T-helper 2 cell treated with Interferon-gamma antibody and Interleukin-4, amounts not matched to agents 5 μg/mL and 100 μg/mL, for 36 hours (primary cell): ENCODE measurements at places on chromosomes 4 and X.

DNA sequence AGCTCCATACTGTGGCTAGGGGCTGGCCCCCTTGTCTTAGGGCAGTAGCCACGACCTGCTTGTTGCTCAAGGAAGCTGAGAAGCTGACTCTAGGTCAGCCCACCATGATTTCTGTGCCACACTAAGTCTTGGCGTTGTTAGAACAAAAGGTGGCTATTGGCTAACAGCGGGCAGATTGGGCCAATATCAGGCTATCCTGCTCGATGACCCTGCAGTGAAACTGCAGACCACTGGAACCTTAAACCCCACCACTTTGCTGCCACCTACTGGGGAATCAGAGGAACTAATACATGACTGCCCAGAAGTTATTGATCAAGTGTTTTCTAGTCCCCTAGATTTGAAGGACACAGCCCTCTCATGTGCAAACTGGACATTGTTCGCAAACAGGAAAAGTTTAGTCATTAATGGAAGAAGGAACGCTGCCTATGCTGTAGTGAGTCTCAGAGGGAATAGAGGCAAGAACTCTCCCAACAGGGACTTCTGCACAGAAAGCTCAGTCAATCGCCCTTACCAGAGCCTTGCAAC is 17.0 kb upstream of the PAPSS1 start:
- no peak for DNase-seq

GRCh38 chr4:168735735-168736134 is 238.9 kb downstream of the PALLD start:
- no peak for DNase-seq

- DNase-seq, result peak; percentile 11
These were observed 4.5 kb upstream of the NKX1-1 start for GRCh38 chr4:1410491-1411325.

- no peak for DNase-seq
These were observed 53.8 kb downstream of the SPRY1 start for GRCh38 chr4:123450393-123450792.

DNA sequence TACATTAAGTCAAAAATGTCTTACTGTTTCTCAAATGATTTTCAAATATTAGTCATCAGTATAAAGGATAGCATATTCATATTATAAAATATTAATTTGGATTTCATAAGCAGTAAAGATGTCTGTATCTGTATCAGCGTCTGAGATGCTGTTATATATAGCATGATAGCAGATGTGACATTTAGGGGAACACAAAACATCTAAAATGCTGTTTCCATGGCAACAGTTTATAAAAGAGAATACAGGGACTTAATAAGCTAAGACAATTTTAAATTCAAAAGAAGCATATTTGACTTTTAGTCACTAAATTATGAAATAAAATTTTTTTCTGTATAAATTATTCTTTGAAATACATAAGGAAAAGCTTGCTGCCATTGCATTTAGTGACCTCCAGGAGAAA is 432.2 kb downstream of the PDGFC start:
- no peak for DNase-seq

DNA sequence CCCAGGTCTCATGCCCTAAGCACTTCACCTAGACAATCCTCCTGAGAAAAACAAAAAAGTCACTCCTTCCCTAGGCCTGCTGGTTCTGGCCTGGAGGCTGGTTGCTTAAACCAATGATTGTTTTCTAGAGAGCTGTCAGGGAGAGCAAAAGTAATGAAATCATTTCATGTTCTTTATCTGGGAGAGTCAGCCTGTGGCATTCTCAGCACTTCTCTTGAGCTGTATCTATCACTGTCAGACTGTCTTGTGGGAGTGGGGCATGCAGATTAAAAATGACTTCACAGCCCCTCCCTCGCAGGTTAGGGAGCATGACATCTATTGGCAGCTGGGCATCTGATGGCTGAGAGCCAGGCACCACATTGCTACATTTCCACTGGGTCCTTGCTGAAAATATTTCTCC is 20.4 kb upstream of the TMEM154 start:
- DNase-seq, result no peak

DNA sequence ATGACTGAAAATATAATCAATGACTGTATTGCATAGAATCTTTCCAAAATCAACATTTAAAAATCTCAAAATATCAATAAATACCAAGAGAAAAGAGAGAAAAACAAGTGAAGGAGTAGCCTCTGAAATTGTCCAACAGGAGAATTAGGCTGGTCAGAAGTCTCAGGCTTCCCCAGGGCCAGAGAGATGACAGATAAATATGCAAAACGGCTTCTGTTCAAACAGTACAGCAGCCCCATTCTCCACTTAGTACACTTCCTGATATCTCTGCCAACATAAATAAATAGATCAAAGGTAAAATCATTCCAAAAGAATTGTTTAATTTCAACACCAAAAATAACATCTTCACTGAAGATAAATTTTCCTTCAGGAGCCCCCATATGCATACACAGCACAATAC is 204.7 kb upstream of the GABRA2 start:
- no peak for DNase-seq

- DNase-seq, result no peak
These were observed 456 bp downstream of the SNX12 start for GRCh38 chrX:71067712-71068043.

DNA sequence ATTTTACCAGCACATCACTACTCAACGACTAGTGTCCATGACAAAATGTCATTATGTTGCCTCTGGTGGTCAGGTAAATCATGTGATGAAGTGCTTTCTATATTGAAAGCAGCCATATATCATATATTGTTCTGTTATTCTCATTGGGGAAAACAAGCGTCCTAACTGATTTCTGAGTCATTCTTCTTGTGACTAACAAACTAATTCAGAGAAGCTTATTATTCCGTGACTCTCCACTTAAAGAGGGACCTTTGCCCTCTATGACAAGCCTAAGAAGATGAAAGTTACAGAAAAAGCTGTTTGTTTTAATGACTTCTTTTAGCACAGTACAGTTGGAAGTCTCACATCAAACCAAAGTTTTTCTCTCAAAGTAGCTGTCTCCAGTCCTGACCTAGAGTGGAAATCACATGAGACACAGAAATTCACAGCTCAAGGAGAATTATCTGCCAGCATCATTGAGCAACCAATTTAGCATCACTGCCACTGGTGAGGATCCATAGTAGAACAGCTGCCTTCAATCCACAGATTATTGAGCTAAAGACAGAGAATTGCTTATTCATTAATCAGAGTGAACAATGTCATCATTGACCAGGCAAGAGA is 36.4 kb downstream of the ASB9 start:
- DNase-seq, result no peak

DNA sequence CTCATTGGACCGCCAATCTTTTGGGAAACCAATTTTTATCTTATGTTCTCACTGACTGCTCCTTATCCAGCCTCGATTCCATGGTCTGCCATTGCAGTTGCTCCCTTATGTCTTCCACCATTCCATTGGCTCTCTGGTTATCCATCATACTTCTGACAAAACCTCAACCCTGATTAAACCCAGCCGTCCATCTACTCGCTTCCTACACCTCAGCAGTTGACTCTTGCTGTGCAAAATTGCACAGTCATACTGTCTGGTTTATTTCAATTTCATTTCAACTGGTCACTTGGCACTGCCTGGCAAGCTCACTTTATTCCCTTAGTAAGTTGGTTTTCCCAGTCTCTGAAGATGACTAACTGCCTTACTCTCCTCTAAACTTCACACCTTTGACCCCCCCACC is 26.2 kb downstream of the ARL9 start:
- no peak for DNase-seq

GRCh38 chr4:158667651-158668198 is 4.0 kb downstream of the C4orf46 start:
- DNase-seq, result peak; percentile 6

- no peak for DNase-seq
These were observed 74.1 kb upstream of the UCP1 start for GRCh38 chr4:140642674-140643437.

DNA sequence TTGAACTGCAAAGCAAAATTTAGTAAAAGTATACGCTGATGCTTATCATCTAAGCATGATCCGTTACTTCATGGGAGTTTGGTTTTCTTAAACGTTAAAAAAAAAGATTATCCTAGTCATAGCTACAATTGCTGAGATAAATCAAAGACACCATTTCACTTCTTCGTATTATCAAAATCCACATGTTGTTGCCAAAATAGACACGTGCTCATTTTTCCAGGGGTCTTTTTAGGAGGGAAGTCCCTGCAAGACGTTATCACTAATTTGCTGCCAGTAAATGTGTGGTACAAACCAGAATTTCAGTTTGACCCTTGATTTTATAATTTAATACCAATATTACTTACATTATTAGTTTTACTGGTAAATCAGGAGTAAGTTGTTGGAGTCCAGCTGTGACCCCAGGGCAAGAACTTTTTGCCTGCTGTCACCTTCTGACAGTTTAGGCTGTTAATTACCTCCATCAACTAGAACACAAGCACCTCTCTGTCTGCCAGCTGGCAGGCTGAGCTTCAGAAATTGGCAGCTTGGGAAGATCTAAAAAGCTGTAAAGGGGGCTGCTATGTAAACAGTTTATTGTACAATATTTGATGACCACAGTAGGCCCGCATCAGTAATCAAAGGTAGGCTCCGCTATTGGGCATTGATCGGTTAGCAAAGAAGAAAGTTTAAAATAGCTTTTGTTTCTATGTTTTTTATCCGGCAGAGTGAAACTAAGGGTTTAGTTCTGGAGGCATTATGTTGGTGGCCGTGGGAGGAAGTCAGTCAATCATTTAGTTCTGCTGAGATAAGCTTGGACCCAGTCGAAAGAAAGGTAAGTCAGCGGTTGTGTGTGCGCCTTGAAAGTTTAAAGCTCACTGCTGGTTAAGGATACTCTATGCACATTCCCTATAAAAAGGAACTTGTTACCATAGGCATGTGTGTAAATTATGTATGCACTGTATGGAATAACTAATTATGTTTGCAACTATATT is 196.4 kb downstream of the FBXO8 start:
- DNase-seq, result no peak

- DNase-seq, result no peak
These were observed 223.5 kb downstream of the AFAP1 start for GRCh38 chr4:7716010-7716721.

GRCh38 chr4:99615170-99615820 is 40.7 kb downstream of the MTTP start:
- DNase-seq, result no peak

- no peak for DNase-seq
These were observed 35.0 kb upstream of the MAML3 start for GRCh38 chr4:140188975-140189374.

GRCh38 chr4:166091146-166091545 is 218.1 kb downstream of the TLL1 start:
- no peak for DNase-seq

DNA sequence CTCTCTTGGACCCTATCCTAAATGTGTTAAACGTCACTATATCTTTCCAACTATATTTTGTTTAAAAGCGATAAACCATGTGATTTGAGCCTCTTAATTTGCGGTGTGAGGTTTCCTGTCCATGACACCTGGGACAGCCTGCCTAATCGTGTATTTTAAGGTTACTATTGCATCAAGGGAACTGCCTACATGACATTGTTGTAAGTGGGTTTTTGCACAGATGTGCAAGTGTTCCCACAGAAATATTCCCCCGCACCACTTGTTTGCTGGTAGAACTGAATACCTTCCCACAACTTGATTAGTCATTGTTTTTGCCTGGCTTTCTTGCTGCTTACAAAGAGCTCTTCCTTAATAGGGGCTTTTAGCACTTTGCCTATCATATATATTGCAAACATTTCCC is 5.1 kb upstream of the FAM184B start:
- no peak for DNase-seq

- no peak for DNase-seq
These were observed 64.8 kb downstream of the GLRA3 start for GRCh38 chr4:174764105-174764729.

DNA sequence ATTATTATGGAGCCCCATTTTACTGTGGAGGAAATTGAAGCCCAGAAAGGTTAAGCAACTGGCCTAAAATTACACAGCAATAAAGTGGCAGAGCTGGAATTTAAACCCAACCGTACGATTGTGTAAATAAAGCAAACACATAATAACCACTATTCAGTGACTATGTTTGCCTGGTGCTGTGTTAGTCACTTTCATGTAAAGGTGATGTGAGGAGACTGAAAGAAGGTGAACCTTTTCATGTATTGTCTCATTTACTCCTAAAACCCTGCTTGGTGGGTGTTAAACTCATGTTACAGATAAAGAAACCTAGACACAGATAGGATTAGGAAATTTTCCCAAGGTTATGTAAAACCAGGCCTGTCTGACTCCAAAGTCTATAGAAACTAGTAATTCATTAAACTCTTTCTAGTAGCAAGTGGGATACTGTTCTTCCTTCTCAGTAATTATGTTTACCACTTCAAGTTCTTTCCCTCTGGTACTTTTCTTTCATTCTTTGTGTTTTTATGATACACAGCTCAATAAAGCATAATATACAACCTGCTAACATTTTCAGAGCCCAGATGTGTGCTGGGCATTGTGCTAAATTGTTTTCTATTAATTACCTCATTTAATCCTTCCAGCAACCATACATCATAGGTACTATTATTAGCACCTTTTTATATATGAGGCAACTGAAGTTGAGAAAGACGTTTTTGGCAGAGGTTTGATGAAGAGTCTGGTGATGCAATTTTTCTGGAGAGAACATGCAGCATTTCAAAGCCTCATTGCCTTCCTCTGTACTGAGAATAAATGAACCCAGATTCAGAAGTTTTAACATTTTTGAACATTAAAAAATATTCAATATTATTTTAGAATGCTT is 202.7 kb downstream of the SPRY1 start:
- no peak for DNase-seq

- DNase-seq, result no peak
These were observed 976.2 kb downstream of the FSTL5 start for GRCh38 chr4:161187569-161187968.

DNA sequence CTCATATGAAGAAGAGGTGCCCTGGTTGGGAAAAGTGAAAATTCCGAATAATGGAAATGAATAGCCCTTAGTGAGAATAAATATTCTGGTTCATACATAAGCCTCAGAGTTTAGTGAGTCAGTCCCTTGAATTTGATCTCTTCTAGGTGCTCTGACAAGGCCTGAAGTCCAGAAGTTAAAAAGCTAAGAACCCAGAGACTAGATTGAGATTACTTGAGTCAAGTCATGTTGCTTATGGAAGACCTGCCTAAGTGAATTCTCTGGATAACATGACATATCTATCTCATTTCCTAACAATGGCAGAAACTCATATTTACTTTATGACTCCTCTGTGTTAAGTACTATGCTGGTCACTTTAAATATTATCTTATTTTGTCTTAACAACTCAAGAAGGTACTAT is 10.5 kb upstream of the PRSS48 start:
- DNase-seq, result no peak

GRCh38 chrX:40281336-40282005 is 183.7 kb upstream of the BCOR start:
- peak; percentile 15 for DNase-seq

GRCh38 chr4:19224820-19225219 is 1026.9 kb upstream of the SLIT2 start:
- no peak for DNase-seq

GRCh38 chr4:2572076-2572475 is 35.6 kb downstream of the FAM193A start:
- DNase-seq, result no peak

DNA sequence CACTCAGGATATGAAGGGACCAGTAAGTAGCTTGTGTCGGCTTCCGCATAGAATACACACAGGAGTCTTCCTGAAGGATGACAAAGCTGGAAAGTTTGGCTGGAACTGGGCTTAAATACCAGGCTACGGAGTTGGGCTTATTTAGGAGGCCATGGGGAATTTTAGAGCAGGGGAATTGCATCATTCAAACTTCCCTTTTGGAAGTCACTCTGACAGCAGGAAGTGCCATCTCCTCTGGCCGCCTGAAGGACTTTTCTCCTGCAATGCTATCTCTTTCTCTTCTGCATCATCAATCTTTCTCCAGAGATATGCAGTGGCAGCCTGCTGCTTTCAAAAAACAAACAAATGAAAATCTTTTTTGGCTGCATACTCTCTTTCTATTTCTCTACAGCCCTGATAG is 48.4 kb upstream of the PAK3 start:
- no peak for DNase-seq
